ENCODE measurements at places on chromosomes 3 and 15.

- no peak for DNase-seq
These were observed 52.1 kb downstream of the VGLL4 start for GRCh38 chr3:11591391-11592282.

GRCh38 chr15:31034152-31034551, 42.7 kb upstream of the MTMR10 start:
- no peak for DNase-seq

GRCh38 chr15:47500842-47501241, 216.5 kb upstream of the SEMA6D start:
- DNase-seq, result no peak

- DNase-seq, result no peak
These were observed 75.0 kb downstream of the PPCDC start for GRCh38 chr15:75098404-75098803.

GRCh38 chr3:14345496-14346150, 56.8 kb upstream of the SLC6A6 start:
- no peak for DNase-seq

- no peak for DNase-seq
These were observed 1.6 kb downstream of the NR2F2 start for GRCh38 chr15:96331945-96332636.

- no peak for DNase-seq
These were observed 21.6 kb downstream of the SEC61A1 start for GRCh38 chr3:128073807-128074206.

GRCh38 chr3:114078126-114078525, 21.6 kb downstream of the QTRT2 start:
- no peak for DNase-seq

Data from activated CD4-positive, alpha-beta T cell treated with anti-CD3 and anti-CD28 coated beads, Interleukin-2, Interleukin-6, amounts not matched to agents 100 ng/mL and 50 ng/mL, durations not matched to agents 16 hours and 8 hours (primary cell).